ENCODE measurements at places on chromosomes 6 and 20.

- DNase-seq = no peak
Measured at GRCh38 chr20:46025376-46025783, 3.6 kb upstream of the SLC12A5 start.

DNA sequence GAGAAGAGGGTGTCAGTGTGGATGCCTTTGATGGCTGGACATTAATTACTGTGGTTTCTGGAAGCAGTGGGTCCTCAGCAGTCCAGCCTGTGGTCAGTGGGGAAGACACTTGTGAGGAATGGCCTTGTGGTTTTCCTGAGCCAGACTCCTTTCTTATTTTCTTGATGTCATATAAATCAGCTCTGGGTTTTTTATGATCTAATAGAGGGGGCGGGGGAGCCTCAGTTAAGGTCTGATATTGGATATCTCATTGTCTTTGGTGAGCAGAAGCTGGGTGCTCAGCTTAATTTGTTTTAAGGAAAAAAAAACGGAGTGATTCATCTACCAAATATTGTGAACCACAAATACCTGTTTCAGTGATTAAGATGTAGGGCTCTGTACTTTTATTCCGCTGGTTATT is 62.1 kb downstream of the OTOR start:
- DNase-seq = no peak

GRCh38 chr6:126913651-126914050 is 204.8 kb upstream of the RSPO3 start:
- no peak for DNase-seq

- no peak for DNase-seq
Measured at GRCh38 chr6:134676307-134677281, 273.3 kb downstream of the ALDH8A1 start.

GRCh38 chr6:95321126-95321525 is 256.2 kb upstream of the MANEA start:
- no peak for DNase-seq

DNA sequence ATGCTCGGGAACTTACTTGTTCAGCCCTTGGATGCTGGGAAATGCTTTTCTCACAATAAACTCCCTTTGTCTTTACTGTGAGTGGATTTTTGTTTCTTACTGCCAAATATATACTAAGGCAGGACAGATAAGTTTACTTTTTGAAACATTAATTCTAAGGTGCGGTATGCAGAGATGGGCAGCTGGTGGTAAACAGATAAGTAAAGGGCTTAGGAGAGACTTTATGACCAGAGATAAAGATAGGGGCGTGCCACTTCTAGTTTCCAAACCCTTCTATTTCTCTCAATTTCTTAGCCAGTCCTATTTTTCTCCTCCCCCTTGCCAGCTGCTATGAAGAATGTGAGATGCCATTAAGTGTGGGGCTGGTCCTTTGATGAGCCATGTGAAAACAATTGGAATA is 16.3 kb downstream of the SAMD3 start:
- no peak for DNase-seq
